AG04449 (cell line): ENCODE measurements at places on chromosomes 1 and 21.
A peak's percentile ranks its signal among the peaks of the same experiment; 100 is the strongest.

GRCh38 chr1:174797398-174797797 is 202.3 kb upstream of the CACYBP start:
- DNase-seq, result no peak

DNA sequence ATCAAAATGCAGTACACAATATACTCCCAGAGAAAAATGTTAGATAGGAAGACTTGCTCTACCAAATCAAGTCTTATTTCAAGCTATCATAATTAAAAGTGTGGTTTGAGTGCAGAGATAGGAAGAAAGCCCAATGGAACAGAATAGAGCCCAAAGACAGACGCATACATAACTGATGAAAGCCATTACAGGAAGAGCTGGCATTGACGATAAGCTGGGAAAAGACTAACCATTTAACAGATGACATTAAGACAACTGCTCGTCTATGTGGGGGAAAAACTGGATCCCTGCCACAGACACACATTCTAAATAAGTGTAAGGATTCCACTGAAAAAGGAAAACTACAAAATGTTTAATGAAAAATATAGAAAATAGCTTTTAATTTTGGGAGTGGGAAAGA is 85.5 kb downstream of the NGF start:
- no peak for DNase-seq

DNA sequence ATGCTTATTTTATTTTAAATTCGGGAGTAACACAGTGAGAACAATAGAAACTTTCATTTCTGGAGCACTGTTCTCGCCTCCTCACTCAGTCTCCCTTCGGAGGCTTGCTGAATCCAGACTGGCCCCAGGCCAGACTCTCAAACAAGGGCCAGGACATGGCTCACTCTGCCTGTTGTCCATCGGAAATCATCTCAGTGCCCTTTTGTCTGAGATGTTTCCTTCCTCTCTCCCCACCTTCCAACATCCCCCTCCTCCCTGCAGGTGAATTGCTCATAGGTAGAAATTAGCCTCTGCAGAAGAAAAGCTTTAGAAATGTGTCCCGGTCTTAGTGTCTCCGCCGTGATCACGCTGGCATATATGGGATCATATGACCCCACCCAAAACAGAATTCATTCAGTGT is 55.2 kb downstream of the ERG start:
- no peak for DNase-seq

DNA sequence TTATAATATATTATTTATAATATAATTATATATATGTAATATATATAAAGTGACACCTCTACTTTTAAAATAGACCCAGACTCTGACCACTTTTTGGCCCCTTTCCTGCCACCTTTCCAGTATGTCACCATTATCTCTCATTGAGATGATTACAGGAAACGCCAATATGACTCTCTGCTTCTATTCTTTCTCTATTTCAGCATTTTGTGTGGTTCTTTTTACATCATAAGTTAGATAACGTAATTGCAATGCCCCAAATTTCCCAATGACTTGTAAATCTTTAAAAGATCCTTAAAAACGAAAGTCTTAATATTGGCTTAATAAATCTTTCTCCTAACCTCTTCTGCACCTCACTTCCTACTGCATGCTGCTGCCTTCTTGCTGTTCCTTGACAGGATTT is 8.1 kb upstream of the GBP5 start:
- no peak for DNase-seq

DNA sequence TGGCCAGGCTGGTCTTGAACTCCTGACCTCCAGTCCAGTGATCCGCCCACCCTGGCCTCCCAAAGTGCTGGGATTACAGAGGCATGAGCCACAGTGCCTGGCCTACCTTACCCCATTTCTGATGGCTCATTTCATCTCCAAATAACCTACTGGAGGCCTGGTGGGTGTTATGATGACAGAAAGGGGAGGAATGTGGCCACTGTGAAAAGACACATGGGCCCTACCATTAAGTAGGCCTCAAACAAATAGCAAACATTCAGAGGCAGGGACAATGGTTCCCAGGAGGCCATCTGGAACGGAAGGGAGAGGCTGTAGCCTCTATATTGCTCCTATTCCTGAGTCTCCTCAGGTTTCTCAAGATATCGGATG is 932 bp upstream of the FCRLA start:
- no peak for DNase-seq

GRCh38 chr1:157806431-157807149 is 13.3 kb downstream of the FCRL1 start:
- DNase-seq, result no peak

GRCh38 chr1:156281281-156281680 is 1.3 kb downstream of the SMG5 start:
- DNase-seq, result no peak

GRCh38 chr1:34549199-34549598 is 205.6 kb upstream of the GJB5 start:
- no peak for DNase-seq

GRCh38 chr1:94620345-94621031 is 78.9 kb upstream of the F3 start:
- DNase-seq, result no peak

DNA sequence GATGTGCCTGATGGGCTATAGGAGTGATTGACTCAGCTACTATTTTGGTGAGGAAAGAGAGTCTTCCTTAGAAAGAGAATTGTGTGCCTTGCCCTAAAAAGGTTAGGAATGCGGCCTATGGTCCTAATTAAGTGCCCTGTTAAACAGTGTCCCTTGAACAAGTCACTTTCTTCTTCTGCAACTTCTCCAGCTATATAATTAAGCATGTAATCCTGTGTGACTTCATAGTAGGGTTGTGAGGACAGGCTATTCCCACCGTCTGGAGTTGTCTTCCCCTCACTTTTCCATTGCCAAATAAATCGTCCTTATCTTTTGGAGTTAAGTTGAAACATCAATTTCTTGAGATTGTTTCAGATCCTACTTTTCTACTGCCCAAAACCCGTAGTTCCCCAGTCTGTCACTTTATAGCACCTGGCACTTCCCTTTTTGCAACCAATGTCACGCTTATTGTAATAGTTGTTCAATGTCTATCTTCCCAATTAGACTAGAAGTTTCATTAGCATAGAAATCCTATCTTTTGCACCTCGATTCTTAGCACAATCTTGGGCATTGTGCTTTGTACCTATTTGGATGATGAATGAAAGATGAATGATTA is 27.6 kb upstream of the SLC16A1 start:
- DNase-seq, result no peak

DNA sequence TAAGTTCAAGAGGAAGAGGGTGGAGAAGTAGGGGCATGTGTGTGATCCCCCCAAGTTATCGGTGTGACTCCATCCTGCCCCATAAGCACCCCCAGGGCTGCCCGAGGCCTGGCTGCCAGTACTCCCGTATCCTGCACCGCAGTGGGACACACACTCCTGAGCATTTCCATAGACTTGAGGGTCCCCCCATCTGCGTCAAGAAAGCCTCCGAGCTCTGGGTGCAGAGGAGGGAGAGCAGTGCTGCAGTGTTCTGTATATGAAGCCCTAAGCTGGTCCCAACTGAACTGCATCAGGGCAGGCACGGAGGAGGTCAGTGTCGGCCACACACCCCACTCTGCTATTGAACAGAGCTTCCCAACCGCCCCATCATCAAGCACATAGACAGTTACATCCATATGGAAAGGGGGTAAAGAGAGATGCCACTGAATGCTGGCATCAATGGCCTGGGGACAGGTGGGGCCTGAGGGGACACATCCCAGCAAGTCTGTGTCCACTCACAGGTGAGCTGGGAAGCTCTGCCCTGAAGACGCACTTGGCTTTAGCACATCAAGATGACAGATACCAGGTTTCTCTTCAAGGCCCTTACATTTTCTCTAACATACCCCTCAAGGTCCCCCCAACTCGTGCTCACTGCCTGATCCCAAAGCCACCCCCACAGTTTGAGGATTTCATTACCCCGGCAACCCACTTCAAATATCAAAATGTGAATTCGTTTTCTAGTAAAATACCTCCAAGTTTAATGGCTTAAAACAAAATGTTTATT is 64.3 kb downstream of the EVA1C start:
- no peak for DNase-seq

DNA sequence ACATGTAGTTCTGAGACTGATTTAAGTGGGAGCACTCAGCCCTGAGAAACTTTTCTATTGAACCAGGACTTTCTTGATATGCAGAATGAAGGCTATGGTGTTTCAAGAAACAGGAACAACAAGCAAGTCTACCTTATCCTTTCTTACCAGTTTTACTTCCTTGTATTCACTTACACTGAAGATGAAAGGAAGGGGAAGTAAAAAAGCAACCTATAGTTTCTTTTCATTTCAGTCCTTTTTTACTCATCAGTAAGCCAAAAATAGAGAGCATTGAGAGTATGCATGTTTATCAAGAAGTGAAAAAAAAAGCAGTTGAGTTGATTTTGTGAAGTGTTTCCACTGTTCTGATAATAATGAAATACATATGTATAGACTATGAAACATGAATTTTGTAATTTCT is 1010.3 kb downstream of the AMY1C start:
- DNase-seq, result no peak

DNA sequence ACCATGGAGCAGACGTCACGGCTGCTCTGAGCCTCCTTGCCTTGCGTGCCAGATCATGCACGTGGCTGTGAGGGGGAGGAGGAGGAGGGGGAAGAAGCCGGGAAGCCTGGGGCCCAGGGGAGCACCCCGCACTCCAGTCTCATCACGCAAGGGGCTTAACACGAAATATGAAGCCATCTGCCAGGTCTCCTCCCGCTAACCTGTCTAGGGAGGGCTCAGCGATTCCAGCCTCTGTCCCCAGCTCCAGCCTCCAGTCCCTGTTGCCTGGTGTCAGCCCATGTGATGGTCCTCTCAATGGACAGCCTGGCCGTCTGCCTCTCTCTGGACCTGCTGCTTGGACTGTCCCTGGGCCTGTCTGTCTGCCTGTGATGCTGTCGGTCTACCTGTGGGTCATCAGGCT is 22.5 kb upstream of the C1QA start:
- no peak for DNase-seq

GRCh38 chr1:184838504-184838951 is 83.9 kb upstream of the EDEM3 start:
- DNase-seq, result peak; percentile 92

- no peak for DNase-seq
These were observed 12.8 kb downstream of the OTUD7B start for GRCh38 chr1:149997585-149998262.

GRCh38 chr21:25420831-25421230 is 186.4 kb downstream of the MRPL39 start:
- no peak for DNase-seq

DNA sequence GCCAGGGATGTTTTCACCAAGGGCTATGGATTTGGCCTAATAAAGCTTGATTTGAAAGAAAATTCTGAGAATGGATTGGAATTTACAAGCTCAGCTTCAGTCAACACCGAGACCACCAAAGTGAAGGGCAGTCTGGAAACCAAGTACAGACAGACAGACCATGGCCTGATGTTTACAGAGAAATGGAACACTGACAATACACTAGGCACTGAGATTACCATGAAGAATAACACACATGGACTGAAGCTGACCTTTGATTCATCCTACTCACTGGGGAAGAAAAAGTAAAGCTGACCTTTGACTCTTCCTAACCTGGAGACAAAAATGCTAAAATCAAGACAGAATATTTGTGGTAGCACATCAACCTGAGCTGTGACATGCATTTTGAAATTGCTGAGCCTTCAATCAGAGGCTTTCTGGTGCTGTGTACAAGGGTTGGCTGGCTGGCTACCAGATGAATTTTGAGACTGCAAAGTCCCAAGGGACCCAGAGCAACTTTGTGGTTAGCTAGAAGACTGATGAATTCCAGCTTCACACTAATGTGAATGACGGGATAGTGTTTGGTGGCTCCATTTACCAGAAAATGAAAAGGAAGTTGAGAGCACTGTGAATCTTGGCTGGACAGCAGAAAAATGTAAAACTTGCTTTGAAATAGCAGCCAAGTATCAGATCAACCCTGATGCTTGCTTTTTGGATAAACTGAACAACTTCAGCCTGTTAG is 190.4 kb upstream of the KCTD3 start:
- DNase-seq, result peak; percentile 60

DNA sequence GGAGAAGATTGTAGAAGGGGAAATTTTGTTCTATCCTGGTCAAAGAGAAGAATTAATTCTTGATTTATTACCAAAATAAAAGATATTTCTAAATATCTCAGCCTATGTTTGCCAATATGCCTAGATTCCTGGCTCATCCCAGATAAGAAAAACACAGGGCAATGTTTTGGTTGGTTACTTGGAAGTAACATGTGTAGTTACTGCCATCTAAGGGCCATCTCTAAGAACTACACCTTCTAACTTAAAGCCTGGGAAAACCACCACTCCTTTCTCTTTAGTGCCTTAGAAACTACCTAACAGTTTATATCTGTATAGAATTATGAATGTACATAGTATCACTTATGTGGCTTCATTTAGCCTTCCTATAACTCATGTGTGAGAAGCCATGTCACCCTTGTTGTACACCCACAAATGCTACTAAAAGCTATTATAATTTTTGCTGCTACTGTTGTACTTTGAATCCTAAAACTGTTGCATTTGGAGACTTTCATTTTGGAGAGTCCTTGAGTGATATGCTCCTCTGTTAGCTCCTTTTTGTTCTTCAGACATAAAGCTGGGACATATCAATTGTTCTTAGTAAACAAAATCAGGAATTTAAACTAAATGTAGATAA is 4.5 kb downstream of the AIM2 start:
- peak; percentile 36 for DNase-seq

GRCh38 chr21:42056996-42057689 is 14.0 kb upstream of the UMODL1 start:
- peak; percentile 49 for DNase-seq

DNA sequence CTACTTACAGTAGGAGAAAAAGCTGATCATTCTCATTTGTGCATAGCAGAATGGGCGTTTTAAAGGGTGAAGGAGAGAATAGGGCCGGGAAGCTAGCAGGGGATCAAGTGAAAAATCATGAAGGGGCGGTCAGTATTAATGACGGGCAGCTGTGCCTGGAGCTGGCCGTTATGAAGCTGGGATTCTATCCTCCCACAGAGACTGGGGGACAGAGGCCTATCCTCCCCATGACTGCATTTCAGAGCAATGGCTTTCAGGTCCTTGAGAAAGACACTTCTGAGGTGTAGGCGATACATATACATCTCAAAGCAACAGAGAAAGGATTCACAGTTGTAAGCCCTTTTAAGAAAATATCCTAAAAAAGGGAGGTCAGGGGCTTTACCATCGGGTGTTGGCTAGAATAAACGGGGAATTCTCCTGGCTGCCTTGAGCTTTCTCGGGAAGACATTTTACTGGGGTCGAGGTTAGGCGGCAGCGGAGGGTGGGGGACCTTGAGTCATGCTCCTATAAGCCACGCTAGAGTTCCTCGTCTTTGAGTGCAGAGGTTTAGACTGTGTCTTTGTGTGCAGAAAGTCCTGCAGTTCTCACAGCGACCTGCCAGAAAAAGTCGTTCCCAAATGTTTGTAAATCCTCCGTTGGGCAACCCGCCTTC is 559 bp upstream of the MTARC2 start:
- no peak for DNase-seq

DNA sequence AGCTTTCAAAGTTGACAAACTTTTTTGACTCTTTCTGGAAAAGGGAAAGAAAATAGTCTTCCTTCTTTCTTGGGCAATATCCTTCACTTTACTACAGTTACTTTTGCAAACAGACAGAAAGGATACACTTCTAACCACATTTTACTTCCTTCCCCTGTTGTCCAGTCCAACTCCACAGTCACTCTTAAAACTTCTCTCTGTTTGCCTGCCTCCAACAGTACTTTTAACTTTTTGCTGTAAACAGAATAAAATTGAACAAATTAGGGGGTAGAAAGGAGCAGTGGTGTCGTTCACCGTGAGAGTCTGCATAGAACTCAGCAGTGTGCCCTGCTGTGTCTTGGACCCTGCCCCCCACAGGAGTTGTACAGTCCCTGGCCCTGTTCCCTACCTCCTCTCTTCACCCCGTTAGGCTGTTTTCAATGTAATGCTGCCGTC is 160.8 kb upstream of the SGIP1 start:
- DNase-seq, result no peak
